Activated CD4-positive, alpha-beta memory T cell treated with anti-CD3 and anti-CD28 coated beads, Interleukin-2, amount 10 ng/mL, durations not matched to agents 7 days and 5 days (primary cell): ENCODE measurements at places on chromosomes 2 and 18. TPM values are rescaled to one million over a fixed set of nuclear protein-coding genes. Genes with fewer than 3 reads are reported as not detected.

The PRSS56 gene
- not detected for total RNA-seq

The ELOA2 gene
- total RNA-seq, result not detected

The CASP10 gene
- total RNA-seq, result 47.8 TPM

The KCNS3 gene
- not detected for total RNA-seq

The SERPINB10 gene
- total RNA-seq, result not detected

The EFEMP1 gene
- not detected for total RNA-seq

The SERPINB11 gene
- total RNA-seq, result not detected

The ANKRD30B gene
- total RNA-seq, result not detected

The SATB2 gene
- 0.18 TPM for total RNA-seq

The STPG4 gene
- 0.13 TPM for total RNA-seq

The KIF1A gene
- 0.58 TPM for total RNA-seq

The HTR2B gene
- total RNA-seq, result 0.10 TPM

The CLEC4F gene
- not detected for total RNA-seq
